ENCODE measurements at places on chromosomes 3 and 15. TPM values are rescaled to one million over a fixed set of nuclear protein-coding genes. Genes with fewer than 3 reads are reported as not detected.

HRG gene
- not detected for total RNA-seq

ARPIN gene
- total RNA-seq, result 6.3 TPM

GRCh38 chr15:74827614-74828013, 1.2 kb downstream of the CPLX3 start:
- no peak for DNase-seq

GRCh38 chr3:58034738-58035523, 26.7 kb downstream of the FLNB start:
- DNase-seq, result no peak

DNA sequence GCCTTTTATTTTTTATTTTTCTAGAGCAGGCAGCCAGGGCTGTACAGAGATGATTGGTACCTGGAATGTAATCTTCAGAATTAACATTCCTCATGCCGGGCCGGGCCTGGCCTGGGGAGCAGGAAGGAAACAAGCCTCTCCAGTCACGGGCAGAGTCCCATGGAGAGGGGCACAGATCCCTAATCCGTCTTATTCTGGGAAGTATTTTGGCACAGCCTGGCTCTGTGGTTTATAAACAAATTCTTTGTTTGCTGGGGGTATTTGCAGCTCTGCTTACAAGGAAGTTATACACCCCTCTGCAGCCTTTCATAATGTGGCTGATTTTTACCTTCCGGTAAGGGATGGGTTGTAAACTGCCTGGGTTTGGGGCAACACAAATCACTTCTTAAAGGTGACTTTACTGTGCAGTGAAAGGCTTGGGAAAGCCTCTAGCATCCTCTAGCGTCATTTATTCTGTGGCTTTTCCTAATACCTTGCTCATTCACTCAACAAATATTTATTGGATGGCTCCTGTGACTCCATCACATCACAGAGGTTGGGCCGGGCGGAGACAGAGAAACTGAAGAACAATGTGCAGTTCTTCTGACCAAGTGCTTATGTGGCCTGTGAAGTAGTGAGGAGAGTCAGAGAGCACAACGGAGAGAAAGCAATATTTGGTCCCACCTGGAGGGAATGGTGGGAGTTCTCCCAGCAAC, 2.7 kb downstream of the SLC6A20 start:
- no peak for DNase-seq

GRCh38 chr15:66454143-66454542, 43.4 kb downstream of the SNAPC5 start:
- DNase-seq, result no peak

GRCh38 chr3:149808209-149808829, 4.7 kb upstream of the RNF13 start:
- peak; percentile 71 for DNase-seq

GRCh38 chr3:194727435-194728128, 41.9 kb downstream of the FAM43A start:
- DNase-seq, result no peak

NPTN gene
- total RNA-seq, result 151 TPM

DNA sequence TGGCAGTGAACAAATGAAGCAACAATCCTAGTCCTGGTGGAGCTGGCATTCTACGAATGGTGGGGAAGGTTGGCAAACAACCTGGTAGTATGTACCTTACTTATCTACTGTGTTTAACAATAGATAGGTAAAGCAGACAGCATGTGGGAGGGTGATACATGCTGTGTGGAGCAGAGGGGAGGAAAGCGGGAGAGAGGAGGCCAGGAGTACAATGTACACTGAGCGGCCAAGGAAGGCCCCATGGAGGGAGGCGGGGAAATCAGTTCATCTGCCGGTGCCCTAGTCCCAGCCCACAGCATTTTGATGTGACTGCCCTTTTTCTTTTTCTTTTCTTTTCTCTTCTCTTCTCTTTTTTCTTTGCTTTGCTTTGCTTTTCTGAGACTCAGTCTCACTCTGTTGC, 5.3 kb upstream of the RHCG start:
- no peak for DNase-seq

SLCO2A1 gene
- total RNA-seq, result 0.62 TPM

OR5K2 gene
- not detected for total RNA-seq

DNA sequence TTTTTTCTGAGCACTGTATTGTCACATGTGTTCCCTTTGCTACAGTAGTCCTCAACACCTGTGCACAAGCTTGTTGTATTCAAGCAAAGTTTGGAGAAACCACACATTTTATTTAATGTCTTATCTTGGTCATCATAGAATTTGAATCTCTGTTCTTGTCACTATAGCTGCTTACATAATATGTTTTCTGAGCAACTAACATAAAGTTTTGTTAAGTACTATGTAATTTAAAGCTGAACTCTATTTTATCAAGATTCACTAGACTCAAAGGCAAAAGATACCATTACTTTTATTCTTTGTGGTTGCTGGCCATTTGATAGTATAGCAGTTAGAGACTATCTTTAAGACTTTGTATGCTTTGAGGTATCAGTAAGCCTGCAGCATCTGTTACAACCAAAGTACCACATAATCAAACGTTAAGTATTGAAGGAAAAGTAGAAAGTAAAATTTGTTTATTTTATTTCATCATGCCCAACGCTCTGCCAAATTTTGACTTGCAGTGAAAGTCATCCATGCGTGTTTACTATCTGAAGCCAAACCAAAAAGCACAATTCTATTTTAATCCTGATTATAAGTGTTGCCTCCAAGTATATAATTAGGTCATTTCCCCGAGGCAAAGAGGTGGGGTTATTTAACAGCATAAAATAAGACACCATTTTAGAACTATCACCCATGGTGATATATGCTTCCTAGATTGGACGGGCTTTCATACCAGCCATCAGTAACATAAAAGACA, 10.3 kb upstream of the ABHD10 start:
- no peak for DNase-seq

GRCh38 chr3:187808527-187808895, 63.2 kb upstream of the BCL6 start:
- no peak for DNase-seq

GRCh38 chr3:134449277-134449676, 36.5 kb downstream of the ANAPC13 start:
- DNase-seq, result no peak

MINAR1 gene
- 0.62 TPM for total RNA-seq

ZNF860 gene
- total RNA-seq, result 8.9 TPM

DNA sequence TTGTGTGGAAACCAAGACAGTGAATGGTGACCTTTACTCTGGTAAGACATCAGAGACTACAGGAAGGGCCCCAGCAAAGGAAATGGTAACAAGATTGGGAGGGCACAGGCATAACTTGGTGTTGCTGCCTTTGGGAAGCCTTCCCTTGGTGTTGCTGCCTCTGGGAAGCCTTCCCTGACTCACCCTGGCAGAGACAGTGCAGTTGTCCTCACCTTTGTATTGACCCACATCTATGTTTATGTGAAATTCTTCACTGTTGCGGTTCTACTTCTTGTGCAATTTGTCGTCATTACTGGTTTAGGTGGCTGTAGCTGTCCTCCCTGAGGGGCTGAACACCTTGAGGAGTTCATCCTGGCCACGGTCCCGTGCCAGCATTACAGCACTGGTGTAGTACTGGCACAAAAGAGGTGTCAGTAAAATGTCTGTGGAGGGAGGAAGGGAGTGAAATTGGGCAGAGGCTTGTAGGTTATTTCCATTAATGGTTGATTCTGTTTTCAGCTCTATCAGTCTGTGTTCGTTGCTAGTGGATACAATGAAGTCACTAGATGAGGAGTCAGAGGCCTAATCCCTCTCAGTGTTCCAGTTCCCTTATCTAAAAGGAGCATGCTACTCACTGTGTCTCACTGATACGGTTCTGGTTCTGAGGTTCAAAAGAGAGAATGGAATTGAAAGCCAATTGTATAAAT, 21.6 kb downstream of the IFT122 start:
- DNase-seq, result no peak

DNA sequence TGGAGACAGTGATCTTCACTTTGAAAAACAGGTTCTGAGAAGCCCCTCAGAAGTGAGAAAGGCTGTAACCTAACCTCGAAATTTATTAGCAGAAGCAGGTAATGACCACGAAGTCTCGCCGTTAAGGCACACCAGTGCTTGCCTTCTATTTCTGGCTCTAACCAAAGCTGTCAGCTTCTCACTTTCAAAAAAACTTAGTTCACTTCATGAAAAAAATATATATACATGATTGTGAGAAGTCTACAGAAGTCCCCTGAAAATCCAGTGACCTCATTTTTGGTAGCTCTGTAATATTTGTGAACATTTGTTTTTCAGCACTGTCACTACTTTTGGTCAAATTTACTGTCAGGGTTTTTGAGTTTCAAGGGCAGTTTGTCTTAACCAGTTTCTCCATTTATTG, 19.1 kb upstream of the AKAP13 start:
- DNase-seq, result no peak

DNA sequence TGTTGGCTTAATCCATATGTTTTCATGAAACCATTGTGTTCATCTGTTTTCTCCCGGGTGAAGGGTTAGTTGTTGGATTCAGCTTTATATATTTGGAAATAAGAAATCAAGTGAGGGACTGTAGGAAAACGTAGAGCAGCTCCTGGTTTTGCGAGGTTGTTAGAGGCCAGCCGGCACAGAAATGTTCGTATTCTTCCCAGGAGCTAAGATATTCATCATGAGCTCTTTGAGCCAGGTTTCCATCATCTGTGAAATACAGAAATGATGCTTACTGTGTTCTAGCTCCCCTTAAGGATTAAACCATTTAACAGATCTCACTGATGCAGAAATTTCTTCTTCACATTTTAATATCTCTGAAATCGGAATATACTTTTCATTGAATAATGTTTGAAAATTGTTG, 235.5 kb downstream of the PTPRG start:
- DNase-seq, result no peak

DNA sequence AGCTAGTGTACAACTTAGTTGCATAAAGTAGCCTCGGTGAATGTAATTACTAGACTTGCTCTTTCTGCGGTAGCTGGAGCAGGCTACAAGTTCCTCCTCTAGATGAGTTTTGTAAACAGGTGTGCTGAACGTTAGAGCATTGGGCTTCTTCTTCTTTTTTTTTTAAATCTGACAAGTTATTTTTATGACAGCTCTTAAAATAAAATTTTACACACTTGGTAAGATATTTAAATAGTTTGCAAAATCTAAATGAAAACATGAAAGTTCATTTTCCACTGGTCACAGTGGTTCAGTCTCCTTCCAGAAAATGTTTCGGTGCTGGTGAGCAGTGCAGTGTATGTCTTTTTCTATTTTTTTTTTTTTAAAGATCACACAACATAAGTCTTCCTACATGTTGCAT, 3.0 kb downstream of the CCR9 start:
- no peak for DNase-seq

DNA sequence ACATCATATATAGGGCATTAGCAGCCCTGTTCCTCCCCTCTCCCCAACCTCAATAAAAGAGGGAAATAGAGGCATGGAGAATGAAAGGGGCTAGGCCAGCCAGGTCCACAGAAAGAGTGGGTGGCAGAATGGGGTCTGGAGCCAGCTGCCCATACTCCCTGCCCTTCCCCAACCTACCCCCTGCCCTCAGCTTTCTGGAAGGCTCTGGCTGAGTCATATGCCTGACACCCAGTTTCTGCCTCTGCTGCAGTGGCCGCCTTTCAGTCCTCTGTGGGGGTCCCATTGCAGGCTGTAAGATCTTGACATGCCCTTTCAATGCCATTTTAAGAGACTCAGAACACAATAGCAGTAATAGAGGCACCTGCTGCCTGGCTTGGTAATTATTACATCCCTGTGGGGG, 95.7 kb downstream of the LINGO1 start:
- no peak for DNase-seq

GRCh38 chr3:110456438-110457138, 615.0 kb upstream of the NECTIN3 start:
- DNase-seq, result no peak
